ENCODE measurements at places on chromosomes 3 and 15.

DNA sequence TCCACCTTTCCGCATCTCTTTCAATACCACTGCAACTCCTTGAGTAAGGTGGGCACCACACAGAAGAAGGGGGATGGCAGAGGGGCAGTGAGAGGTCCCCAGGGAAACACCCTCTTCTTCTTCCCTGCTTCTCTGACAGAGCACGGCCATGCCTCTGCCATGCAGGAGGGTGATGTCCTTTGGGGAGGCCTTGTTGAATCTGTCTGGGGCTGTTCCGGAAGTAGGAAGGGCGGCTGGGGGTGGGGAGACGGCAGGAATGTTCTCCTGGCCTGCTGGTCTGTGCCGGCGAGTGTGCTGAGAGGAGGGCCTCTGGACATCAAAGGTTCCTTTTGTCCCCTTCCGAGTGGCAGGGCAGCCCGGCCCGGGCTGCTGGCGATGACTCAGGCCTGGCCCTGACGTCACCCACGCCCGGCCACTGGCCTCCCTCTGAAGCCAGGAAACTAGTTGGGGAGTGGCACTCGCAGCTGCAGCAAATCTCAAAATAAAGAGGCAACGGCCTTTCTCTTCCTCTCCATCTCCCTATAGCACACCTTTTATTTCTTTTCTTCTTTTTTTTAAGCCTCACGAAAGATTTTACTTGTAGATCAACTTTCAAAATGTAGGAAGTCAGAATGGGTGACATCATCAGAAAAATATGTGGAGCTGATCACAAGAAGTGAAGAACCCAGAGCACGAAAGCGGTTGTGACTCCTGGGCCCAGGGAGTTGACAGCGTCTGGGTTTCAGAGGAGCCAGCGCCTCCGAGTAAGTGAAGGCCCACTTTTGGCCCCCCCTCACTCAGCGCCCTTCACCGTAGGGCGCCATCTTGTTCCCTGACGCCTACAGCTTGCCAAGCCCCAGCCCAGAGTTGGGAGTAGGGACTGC, at the start of gene ZBTB38:
Gene ZBTB38, plus strand, starts transcription at position 443 of the 863 bp plus-strand sequence. CDS start 73,885 bp downstream, outside the sequence.
- DNase-seq = peak; percentile 98

GRCh38 chr3:58308728-58309127, 2.4 kb downstream of the HTD2 start:
- DNase-seq = peak; percentile 31

GRCh38 chr3:106333911-106334618, 465.3 kb upstream of the CBLB start:
- peak; percentile 58 for DNase-seq

- no peak for DNase-seq
Observed at GRCh38 chr3:183092256-183092655, 7.0 kb downstream of the MCCC1 start.

- no peak for DNase-seq
Observed at GRCh38 chr3:158419820-158420653, 151.0 kb upstream of the MLF1 start.

DNA sequence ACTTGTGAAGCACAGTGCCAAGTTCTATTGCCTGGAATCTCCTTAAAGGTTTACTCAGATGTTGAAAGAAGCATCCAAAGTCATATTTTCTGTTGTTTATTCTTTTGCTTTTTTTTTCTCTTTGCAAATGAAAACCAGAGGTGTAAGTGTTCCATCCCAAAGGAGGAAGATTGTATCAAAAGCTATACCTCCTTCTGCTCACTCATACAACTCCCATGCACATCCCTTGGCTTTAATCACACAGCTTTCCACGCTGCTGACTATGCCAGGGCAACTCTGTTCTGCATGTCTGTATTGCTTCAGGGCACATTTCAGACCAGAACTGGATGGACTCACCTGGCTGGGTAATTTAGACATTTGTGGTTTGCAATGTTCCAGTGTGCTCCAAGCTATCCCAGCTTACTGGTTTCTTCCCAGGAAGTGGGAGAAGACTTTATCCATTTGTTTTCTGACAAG, 399.6 kb upstream of the TBL1XR1 start:
- DNase-seq = no peak

GRCh38 chr3:157109267-157110141, 50.4 kb downstream of the CCNL1 start:
- DNase-seq = no peak

DNA sequence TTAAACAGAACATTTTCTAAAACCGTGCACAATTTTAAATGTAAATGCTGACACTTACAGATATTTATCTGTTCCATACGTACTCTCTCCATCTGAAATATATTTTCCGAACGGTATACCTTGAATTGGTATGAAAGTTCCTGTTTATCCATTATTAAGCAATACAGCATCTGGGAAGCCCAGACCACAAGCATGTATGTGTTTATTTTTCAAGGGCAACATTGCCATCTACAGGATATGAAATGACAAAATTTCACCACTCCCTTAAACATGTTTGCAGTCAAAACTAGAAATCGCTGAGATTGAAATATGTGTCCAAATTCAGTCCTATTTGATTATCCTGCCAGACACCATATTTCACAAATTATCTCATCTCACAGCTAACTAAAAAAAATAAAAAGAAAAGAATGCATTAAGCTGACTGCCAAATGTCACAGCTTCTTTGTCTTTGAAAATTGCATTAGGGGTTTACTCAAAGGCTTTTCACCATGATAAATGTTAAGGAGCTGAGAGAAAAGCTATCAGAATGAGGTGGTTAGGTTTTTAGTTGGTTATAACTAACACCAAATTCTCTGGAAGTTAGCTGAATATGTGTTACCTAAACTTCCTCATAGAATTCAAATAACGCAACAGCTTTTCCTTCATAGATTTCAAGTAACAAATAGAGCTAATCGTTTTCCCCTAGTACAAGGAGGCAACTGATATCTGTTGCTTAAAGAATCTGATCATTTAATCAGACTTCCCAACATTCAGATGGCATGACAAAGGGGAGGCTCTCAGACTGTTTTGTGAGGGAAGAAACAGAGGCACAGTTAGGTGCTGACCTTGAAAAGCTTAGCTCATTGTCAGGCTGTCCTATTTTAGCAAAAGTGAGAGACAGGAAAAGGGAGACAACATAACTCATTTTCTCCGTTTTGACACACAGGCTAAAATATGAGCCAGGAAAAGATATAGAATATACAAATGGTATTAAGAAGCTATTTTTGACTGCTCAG, 533.1 kb downstream of the TBL1XR1 start:
- DNase-seq = peak; percentile 44

DNA sequence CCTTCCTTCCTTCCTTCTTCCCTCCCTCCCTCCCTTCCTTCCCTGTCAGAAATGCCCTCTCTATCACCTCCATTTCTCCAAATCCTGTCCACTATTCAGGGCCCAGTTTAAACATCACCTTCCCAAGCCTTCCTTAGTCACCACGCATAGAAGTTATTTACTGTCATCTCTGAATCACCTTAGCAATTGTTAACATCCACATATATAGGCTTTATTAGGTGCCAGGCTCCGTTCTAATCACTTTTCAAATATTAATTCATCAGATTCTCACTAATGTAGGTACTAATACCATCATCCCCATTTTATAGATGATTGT, 1.1 kb upstream of the MAGEF1 start:
- no peak for DNase-seq

- peak; percentile 93 for DNase-seq
Observed at GRCh38 chr15:48440084-48440483, 108.9 kb downstream of the DUT start.

- DNase-seq = no peak
Observed at GRCh38 chr3:195790901-195791300, 20.8 kb downstream of the MUC4 start.

GRCh38 chr3:3189102-3189727, 9.7 kb upstream of the CRBN start:
- no peak for DNase-seq

DNA sequence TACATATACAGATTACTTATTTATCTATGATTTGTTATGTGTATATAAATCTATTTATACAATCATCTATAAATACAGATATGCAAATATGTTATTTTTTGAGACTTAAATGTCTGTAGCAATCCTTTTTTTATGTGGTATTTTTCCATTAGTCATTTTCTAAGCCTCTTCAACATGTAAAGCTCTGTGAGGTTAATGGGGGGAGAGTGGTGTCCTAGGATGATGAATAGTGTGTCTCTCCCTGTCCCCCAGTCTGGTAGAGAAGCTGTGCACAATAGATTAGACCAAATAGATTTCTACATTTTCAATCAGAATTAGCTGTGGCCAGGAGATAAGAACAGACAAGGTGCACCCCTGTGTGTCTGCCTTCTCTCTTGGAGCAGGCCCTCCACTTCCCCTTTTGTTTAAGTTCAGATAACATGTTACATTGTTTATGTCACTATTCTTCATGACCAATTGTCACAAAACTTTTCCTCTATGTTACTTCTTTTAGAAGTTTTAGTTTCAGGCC, 453.9 kb downstream of the LPP start:
- DNase-seq = no peak

GRCh38 chr3:119861681-119862080, 79.8 kb downstream of the NR1I2 start:
- DNase-seq = no peak

DNA sequence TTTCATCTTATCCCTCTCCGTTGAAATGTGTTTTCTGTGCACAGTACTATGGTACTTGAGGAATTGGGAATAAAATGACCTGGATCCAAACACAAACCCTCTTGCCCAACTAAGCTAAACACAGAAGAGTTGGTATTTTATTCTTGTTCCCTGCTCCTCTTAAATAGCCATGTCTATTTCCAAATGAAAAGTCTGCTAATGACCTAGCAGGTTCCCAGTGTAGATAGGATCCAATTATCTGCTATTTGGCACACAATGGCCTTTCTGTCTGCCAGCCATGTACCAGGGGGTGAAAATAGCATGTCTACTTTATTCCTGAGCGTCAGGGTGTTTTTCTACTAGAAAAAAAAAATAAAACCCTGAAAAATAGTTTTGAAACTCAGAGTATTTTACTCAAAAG, 657.0 kb upstream of the NAALADL2 start:
- no peak for DNase-seq

DNA sequence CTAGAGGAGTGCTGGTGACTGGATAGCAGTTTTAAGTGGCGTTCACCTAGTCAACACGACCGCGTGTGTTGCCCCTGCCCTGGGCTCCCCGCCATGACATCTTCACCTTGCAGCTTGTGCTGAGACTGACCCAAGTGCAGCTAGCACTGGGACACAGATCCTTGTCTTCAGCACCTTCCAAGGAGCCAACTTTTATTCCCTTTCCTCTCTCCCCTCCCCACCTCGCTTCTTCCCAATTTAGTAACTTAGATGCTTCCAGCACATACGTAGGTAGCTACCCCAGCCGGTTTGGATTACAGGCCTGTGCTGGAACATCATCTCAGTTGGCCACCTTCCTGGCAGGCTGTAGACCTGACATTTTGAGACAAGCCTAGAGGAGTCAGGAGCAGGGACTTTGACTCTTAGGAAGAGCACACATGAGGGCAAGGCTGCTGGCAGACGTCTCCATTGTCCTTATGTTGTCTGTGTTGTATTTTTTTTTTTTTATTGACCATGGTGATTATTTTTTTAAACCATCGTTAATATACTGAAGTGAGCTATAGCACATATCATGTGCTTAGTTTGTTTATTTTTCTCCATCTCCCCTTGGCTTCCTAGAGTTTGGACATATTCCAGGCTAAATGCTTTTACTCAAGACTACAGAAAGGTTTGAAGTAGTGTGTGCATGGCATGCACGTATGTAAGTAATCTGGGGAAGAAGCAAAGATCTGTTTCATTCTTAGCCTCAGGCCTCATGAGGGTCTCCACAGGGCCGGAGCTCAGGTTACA, 61.1 kb downstream of the AAGAB start:
- DNase-seq = no peak

DNA sequence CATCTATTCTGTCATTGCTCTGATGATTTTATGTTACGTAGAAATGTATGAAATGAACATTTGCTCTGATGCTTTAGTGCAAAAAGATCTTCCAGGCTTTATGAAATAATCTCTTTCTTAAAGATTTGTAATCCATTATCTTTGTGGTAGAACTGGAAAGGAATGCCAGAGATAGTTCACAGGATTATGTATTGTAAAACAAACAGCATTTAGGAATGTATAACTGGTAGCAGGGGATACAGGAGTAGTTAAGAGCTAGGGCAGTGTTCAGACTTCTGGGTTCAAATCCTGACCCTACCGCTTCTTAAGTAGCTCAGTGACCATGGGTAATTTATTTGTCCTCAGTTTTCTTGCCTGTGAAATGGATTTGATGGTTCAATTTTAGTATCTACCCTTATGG, 429.8 kb upstream of the TPM1 start:
- DNase-seq = no peak

GRCh38 chr3:197874064-197874463, 75.9 kb upstream of the RPL35A start:
- DNase-seq = no peak

DNA sequence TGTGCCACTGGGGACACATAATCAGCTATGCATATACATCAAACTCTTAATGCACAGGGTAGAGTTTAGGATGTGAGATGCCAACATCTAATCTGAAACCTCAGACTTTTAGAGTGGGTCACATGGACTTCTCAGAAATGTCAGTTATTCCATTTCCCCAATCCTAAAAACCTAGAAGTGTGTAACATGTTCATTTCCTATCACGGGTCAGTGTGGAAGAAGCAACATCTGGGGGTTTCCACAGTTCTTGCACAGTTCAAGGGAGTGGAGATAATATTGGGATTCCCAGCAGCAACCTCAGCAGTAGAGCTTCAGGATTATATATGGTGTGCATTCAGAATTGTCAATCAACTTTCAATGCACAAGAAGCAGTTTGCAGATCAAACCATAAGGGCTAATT, 44.4 kb upstream of the SPRED1 start:
- no peak for DNase-seq

DNA sequence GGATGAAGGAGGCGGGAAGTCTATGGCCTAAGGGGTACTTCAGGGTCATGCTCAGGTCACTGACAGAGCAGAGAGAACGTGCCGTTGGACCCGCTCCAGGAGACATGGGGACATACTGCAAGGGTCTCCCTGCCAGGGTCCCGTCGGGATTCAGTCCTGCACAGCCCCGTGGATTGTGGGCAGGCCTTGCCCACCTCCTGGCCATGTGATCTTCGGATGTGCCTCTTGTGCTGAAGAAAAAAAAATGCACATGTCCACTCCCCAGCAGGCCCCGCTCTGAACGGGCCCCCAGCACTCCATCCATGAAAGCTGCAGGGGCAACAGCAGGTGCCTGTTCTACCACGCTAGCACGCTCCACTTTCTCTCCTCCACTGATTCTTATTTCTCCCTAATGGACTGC, 22.9 kb downstream of the ST8SIA2 start:
- no peak for DNase-seq

GRCh38 chr15:66147440-66147839, 106.1 kb downstream of the MEGF11 start:
- DNase-seq = no peak

DNA sequence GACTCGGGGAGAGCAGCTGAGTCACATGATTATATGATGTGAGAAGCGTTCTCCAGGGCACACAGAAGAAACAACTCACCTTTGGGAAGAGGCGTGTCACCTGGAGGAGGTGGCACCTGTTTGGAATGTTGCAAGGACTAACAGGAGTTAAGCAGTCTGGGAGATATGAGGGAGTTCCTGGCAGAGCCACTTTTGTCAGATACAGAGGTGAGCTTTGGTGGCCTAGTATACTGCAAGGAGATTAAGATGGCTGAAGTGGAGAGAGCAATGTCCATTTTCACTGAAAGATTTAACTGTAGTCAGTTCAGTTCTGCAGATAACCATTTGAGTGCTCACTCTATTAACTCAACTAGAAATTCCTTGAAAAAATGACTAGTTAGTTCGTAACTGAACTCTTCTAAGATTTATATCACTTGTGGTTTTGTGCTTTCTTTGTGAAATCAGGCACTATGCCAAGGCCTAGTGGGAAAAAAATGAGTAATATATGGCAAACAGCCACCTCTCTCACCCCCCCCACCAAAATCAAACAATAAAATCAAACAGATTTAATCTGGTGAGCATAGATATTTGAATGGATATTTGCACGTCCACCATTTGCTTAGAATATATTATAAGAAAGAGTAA, 61.3 kb downstream of the CRYBG3 start:
- DNase-seq = peak; percentile 60

Measured in foreskin fibroblast (primary cell).